Germinal center (tissue), 1 donor: ENCODE measurements at places on chromosomes 16 and 17.
A peak's percentile ranks its signal among the peaks of the same experiment; 100 is the strongest.

- peak; percentile 100 for DNase-seq
Measured at GRCh38 chr16:2980227-2981176, at the start of gene PKMYT1. TSS of gene PKMYT1 (minus strand) at chr16:2980446. CDS start at chr16:2979657, 789 bp downstream.

- DNase-seq: peak; percentile 91
Measured at GRCh38 chr16:87765776-87766484, at the start of gene KLHDC4. TSS of gene KLHDC4 (minus strand) at chr16:87765986. CDS start at chr16:87765890, 96 bp downstream.

DNA sequence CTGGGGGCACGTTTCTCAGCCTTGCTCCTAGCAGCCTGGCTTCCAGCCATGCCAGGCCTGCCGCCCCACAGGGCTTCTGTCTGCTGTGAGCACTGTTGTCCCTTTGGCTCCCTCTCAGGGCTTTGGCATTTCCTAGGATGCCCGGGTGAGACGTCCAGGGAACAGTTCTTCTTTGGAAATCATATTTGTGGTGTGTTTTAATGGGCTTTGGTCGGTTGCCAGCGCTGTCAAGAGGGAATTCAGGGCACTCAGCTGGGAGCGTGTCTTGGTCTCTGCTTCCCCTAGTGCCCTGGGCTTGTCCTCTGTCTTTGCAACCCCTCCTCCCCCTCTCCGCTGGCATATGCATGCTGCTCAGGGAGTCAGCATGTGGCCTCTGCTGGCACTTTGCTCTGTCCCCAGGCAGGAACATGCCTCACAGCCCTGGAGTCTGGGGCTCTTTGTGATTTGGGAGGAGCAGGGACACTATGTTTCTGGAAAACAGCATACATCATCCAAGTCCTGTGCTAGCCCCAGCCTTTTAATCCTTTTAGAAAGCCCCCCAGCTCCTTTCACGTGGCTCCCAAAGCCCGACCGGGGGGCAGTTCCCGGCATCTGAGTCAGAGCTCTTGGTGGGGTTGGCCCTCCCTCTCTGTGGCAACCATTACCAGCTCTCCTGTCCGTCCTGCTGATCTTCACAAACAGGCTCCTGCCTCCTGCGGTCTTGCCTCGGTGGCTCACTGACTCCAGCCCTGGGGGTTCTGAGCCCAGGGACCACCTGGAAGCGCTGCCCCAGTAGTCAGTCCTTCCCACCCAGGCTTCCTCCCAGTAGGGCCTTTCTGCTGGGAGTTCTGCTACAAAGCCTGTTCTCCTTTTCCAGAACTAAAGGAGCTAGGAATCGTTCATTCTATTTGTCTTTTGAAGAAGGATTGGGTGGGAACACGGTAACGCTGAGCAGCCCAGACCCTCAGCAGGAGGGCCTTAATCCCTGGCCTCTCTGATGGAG is 26.7 kb downstream of the SAP30BP start:
- no peak for DNase-seq

GRCh38 chr17:50380369-50381259 is 7.6 kb downstream of the EME1 start:
- DNase-seq: no peak

- DNase-seq: peak; percentile 68
Measured at GRCh38 chr17:2239882-2240430, 63.6 kb downstream of the SMG6 start.

DNA sequence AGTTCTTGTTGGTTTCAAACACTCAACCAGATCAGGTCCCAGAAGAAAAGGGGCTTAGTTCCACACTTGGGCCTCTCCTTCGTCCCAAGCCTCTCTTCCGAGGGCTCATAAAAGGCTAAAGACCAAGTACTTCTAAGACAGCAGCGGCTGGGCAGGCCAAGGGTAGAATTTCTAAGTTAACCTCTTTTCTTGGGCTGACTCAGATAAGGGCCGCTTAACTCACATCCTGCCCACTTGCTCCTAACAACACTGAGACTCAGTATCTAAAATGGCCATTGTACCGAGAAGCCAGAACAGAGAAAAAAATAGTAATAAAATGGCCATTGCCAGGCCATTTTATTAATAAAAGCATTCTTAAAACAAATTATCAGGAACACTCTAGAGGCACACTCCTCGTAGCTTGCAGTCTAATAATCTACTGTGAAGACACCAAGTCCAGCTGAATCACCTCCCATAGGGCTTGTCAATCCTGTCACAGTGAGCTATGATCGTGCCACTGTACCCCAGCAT is 42.1 kb downstream of the RANBP10 start:
- no peak for DNase-seq

DNA sequence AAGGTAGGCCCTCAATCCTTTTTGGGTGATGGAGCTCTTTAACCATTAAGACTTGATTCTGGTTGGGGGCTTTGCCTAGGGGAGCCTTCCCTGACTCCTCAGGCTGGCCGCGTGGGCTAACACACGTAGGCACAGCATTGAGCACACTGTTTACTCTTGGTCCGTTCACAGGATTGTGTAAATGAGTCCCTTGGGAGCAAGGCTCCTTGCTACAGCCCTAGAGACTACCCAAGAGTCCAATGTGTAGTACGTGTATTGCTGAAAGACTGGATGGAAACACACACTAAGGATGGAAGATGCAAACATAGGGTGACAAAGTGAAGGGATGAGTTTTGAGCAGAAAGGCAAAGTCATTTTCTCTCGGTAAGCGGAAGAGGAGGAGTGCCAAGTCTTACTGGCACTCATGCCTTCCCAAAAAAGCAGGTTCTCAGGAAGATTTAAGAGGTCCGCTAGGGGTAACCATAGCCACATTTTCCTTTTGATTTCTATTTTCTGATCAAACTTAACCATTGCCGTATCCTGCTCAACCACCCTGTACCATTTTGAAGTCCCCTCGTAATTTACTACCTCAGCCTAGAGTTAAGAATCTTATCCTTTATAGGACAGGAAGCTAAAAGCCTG is 911 bp upstream of the ITGA2B start:
- no peak for DNase-seq

DNA sequence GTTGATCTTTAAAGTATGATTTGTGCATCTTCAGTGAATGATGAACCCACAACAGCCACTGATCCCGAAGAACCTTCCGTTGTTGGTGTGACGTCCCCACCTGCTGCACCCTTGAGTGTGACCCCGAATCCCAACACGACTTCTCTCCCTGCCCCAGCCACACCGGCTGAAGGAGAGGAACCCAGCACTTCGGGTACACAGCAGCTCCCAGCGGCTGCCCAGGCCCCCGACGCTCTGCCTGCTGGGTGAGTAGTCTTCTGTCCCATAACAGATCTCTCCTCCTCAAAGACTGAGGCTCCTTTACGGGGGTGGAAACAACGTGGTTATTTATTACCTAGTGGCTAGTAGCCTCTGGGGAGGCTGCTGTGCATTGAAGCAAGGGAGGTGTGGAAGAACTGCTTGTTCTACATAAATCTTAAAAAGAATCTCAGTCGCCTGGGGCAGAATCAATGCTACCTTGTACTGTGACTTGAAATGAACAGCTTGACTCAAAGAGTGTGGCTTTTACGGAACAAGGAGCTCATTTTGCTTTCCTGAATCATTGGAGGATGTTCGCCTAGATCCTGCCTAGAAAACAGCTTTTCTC is 63.0 kb upstream of the CLEC18A start:
- DNase-seq: no peak

DNA sequence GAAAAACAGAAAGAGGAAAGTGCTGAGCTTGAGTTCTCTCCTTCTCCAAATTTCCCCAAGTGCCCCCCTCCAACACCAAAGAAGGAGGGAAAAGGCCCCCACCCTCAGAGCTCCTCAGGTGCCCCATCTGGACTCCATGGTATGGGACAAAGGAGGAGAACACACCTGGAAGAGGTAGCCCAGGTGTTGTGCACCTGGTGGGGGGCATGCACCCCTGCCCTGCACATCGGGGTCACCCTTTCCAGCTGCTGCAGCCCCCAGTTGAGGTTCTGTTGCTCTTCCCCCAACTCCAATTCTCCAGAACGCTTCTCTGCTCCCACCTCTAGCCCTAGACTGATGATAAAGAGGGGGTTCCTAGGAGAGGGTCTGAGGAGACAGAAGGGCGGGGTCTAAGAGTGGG is 3.0 kb upstream of the COL1A1 start:
- DNase-seq: no peak

DNA sequence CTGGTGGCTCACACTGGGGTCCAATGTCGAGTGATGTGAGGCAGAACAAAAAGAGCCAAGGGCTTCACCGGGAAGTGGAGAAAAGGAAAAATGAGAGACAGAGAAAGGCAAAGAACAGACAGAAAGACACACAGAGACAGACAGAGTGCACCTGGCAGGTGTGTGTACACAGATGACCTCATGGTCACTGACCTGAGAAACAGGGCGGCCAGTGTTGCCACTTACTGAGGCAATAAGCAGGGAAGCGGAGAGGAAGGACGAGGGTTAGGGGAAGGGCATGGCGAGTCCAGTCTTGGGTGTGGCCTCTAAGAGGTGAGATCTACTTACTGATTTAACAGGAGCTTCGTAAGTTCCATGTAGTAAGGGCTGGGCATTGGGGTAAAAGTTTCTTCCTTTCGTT is 7.5 kb downstream of the GINS2 start:
- no peak for DNase-seq

DNA sequence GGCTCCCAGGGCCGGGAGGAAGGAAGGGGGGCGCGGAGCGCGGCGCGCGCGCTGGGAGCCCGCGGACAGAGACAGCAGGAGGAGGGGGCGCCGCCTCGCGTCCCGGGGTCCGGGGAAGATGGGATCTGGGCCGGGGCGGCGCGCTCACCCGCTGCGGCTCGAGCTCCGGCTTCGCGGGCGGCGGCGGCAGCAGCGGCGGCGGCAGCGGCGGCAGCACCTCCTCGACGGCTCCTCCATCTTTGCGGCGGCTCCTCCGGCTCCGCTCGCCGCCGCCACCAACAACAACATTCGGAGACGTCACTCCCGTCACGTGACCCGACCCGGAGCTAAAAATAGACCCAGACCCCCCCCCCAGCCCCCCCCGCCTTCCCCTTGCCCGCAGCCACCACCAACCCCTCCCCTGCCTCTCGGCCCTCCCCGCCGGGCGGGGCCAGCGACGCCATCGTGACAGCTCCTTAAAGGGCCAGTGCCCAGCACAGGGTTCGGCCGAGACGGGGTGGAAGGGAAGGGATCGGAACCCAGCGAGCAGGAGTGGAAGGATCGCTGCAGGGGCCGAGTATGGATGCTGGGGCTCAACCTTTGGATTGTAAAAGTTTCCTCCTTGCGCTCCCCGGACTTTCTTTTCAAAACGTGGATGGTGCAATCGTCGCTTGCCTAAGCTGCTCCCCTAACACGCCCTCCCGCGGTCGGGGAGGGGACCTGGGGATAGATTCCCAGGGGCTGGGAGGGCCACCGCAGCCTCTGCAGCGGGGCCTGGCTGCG is at the start of gene HDAC5:
Gene HDAC5, minus strand, starts transcription at position 286 of the 762 bp plus-strand sequence. CDS start 6,126 bp downstream, outside the sequence.
- peak; percentile 93 for DNase-seq

GRCh38 chr16:78706637-78707036 is 607.2 kb downstream of the WWOX start:
- DNase-seq: no peak

GRCh38 chr16:2455081-2455845 is 4.6 kb upstream of the TEDC2 start:
- no peak for DNase-seq

DNA sequence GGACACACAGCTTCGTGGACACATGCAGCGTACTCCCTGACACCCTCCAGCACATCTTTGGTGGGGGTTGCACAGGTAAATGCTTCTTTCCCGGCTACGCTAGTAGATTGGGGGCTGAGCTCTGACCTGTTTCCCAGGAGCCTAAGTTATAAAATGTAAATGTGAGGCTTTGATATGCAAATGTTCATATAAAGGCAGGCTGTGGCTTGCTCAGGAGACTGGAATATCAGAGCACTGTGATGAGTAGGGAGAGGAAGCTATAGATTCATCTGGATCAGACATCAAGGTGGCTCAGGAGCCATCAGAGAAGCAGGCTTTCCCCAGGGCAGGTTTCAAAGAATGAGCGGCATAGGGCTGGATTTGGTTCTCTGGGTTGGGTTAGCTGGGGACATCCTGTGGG is 3.4 kb upstream of the ETV4 start:
- no peak for DNase-seq

DNA sequence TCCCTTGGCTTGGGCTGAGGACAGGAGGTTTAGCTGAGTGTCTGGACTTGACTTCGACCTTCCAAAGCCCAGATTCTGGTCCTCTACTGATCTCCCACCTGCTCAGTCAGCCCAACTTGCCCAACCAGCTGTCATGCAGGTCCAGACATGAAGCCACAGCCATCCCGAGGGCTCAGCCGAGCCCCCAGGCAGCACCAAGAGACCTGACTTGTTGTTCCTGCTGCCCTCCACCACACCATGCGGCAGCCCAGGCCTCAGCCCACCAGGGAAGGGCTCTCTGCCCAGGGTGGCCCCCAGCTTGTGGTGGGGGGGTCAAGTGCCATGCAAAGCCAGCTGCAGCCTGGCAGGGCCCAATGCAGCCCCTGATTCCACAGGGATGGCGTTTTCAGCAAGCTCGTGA is 17.2 kb upstream of the CACNG4 start:
- DNase-seq: no peak

- DNase-seq: no peak
Measured at GRCh38 chr16:49884033-49885015, 28.4 kb upstream of the ZNF423 start.

- DNase-seq: no peak
Measured at GRCh38 chr16:75052481-75053202, 53.8 kb downstream of the ZNRF1 start.

DNA sequence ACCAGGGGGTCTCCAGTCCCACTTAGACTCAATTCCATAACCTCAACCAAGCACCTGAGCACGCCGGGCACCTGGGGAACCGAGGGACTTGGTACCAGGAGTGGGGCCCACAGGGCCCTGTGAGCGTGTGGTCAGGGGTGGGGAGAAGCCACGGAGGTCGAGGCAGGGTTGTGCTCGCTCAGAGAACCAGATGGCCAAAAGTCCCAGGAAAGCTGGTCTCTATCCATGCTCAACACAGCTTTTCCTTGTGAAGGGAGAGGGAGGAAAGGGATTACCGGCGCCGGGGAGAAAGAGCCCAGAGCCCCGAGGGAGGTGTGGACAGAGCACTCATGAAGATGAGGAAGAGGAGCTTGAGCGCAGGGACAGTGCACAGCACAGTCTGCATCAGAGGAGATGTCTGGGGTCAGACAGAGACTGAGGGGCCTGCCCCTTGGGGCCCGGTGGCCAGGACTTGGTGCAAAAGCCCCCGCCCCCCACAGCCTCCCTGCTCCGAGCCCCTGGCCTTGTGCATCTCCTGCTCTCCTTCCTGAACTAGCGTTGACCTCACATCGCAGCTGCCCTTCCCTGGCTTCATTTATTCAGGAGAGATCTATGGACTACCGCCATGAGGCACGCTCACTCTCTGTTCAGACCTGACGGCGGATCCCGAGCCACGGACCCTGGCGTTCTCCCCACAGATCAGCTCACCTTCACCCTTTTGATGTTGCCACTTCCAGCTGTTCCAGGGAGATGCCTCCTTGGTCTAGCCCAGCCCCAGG is 355.4 kb upstream of the TNRC6C start:
- no peak for DNase-seq

GRCh38 chr16:10326647-10327046 is 59.2 kb upstream of the ATF7IP2 start:
- DNase-seq: no peak

GRCh38 chr17:15341385-15341849 is at the start of gene TEKT3:
TSS of gene TEKT3 (minus strand) at chr17:15341597. CDS start at chr17:15331585, 10,012 bp downstream.
- DNase-seq: no peak

DNA sequence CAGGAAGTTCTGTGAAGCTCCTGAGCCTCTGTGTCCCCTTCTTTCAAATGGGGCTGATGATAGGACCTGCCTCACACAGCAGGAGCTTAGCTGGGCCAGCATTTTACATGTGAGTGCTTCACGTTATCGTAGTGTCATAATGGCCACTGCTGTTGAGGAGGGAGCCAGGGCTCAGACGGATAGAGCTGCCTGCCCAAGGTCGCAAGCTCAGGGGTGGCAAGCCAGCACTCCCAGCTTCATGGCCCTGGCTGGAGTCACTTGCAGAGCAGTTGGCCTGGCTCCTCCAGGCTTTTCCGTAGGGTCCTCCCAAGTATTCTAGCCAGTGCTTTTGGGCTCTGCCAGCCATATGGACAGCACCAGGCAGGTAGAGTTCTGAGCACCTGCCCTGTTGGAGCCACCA is 115.1 kb downstream of the SOCS1 start:
- no peak for DNase-seq
